ENCODE measurements at places on chromosomes 11 and 22.

GRCh38 chr11:363948-364761 lies 5.1 kb upstream of the B4GALNT4 start:
- DNase-seq = no peak

- DNase-seq = no peak
These were observed 61.2 kb upstream of the BLID start for GRCh38 chr11:122177238-122177637.

DNA sequence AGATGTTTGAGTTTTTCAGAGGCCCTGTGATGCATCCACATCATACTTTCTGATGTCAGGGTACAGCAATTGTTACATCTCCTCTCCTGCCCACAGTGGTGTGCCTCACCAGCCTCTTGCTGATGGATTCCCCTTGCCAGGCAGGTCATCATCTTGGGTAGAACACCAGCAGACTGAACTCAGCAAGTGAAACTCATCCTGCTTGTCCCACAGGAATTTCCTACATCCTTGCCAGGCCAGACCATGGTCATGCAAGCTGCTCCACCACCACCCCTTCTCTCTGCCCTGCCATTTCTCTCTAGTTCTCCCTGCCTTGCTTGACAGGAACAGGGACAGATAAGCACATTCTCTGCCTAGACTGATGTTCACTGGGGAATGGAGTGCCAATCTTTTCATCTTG lies 85.9 kb downstream of the PAX6 start:
- no peak for DNase-seq

DNA sequence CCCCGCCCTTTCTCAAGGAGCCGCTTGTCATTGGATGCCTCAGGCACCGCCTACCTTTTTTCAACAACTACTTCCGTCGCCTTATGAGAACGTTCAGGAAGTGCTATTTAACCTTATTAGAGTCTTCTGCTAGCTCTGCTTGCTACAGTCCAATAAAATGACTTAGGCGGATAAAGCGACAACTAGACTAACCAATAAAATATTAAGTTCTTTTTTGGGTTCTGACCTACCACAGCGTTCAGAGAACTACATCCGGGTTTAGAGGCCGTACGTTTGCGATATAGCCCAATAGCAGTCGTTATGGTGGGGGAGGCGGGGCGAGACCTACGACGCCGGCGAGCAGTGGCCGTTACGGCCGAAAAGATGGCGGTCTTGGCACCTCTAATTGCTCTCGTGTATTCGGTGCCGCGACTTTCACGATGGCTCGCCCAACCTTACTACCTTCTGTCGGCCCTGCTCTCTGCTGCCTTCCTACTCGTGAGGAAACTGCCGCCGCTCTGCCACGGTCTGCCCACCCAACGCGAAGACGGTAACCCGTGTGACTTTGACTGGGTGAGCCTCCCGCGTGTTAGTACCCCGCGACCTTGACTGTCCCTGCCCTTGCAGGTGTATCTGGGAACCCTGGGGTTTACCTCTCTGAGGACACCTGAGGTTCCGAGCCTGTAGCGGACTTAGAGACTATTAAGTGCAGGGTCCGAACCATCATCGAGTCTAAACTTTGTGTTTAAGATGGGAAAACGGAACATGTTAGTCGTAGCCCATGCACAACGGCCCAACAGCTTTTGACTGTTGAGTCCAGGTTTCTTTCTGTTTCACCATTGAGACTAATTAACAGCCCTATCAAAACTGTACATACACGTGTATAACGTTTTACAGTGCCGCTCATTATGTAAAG lies at the start of gene TMX2:
Gene TMX2 (plus strand): TSS at position 338 of the 895 bp plus-strand sequence. CDS start 26 bp downstream, at position 364.
- DNase-seq = peak; percentile 80

GRCh38 chr22:30015229-30015797 lies 65.0 kb upstream of the HORMAD2 start:
- DNase-seq = no peak

DNA sequence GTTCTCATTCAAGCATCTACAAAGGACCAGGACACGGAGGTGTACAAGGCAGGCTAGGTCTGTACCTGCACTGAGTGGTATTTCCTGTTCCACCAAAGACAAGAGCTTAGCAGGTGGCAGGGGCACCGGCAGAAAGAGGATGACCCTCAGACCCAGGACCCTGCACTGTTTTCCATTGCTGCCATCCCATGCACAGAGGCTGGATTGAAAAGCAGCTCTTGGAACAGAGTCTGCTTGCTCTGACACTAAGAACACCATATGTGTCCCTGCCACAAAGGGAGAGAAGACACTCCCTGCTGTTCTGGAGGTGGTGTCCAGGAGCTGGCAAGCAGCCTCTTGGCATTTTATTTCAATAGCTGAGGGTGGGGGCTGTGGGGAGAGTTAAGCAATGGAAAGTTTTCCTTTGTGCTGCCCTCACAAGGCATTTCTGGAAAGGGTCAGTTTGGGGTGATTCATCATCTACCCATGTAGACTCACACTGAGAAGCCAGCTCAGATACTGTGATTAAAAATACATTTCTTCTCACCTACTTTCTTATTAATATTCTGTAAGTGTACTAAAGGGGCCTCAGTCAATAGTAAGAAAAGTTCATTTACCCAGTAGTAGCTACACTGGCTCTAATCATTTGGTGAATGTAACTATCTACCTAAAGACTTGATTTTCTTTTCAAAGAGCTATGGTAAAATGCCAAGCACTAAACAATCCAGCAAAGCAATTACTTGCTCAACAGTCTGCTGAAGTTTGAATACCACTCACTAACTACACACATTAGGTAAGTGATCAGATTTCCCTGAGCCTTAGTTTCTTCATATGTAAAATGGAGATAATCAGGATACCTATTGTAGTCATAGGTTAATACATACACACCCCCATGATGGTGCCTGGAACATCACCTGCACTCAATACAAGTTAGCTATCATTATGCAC lies 55.2 kb downstream of the SLC1A2 start:
- DNase-seq = no peak

DNA sequence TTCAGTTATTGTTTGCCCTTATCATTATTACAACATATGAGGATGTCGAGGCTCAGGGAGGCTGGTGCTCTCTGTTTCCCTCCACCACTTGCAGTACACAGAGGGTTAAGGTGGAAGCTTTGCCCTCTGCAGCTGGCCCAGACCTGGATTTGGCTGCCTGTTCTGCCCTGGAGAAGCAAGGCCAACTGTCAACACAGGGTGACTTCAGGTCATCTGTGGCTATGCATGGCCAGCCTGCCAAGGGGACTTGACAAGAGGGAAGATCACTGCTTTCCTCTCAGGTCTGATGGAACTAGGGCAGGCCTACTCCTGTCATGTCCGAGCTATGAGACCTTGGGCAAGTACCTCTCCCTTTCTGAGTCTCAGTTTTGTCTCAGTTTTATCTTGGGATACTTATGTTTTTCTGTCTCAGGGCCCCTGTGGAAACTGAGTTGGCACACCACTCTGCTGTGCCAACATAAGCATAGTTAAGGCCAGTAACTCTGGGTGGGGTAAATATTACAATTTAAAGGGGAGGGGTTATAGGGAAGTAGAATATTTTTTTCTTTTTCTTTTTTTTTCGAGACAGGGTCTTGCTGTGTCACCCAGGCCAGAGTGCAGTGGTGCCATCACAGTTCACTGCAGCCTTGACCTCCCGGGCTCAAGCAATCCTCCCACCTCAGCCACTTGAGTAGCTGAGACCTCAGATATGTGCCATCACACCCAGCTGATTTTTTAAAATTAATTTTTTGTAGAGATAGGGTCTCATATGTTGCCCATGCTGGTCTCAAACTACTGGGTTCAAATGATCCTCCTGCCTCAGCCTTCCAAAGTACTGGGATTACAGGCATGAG lies 2.4 kb upstream of the THRSP start:
- DNase-seq = no peak

GRCh38 chr22:34354071-34354817 lies 434.0 kb upstream of the LARGE1 start:
- DNase-seq = no peak

DNA sequence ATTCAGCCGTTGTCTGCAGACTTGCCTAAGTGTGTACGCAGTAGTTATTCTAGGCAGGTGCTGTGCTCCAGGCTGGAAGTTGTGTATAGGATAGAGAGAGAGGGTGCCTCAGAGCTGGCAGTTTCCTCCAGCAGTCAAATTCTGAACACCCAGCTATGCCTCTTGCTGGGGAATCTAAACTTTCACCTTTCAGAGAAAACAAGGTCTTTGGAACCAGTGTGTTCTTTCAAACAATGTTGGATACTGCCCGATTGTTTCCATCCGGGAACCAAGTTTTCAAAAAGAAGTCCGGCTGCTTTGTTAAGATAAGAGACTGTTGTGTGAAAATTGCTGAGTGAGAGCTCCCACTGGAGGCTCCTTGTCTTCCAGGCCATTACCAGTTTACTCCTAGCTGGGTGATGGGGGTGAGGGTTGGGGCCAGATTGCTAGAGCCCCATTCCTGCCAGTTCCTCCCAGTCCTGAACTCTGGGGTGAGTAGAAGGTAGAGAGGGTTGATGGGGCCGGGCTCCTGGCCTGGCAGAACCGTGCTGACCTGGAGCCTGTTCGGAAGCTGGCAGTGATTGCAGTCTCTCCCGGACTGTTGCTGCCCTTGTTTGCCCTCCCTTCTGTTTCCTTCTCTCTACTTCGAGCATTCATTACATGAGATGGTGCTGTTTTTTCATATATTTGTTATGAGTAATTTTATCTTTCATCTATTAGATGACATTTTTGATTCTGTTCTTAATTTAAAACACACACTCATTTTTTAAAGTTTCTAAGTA lies 150.2 kb downstream of the TEAD1 start:
- DNase-seq = no peak

DNA sequence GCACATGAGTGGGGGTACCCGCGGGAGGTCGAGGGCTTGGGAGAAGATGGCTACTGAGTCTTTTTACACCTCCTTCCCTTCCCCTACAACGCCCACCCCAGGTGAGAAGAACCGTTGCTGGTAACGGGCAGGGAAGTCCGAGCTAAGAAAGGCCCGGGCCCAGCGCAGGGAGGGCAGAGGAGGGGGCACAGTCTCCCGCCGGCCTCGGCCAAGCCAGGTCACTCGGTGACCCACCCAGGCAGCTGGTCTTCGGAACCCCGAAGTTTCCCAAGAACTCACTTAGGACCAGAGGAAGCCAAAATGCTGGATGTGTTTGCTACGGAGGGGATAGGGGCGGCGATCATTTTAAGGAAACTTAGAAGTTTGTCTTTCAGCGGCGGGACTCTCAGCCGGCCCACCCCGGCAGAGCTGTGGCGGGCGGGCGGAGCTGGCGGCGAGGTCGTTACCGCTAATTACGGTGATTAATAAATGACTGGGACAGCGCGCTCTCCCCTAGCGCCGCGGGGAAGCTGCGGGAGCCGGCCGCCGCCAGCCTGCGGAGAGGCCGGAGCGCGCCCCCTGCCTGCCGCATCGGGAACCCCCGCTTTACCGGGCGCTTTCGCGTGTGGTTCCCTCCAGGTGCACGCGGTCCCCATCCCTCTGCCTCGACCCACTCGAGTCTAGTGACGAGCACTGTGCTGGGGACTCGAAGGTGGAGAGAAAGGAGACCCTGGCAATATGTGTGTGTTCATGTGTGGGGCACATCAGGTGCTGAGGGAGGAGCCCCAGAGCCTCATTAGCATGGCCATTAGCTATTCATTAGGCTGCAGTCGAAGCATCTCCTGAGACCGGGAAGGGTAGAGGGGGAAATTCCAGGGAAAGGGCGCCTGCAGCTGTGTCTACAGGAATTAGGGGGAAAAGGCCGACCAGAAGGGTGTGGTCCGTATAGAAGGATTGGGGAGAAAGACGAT lies 945 bp downstream of the ROBO3 start:
- DNase-seq = peak; percentile 32

DNA sequence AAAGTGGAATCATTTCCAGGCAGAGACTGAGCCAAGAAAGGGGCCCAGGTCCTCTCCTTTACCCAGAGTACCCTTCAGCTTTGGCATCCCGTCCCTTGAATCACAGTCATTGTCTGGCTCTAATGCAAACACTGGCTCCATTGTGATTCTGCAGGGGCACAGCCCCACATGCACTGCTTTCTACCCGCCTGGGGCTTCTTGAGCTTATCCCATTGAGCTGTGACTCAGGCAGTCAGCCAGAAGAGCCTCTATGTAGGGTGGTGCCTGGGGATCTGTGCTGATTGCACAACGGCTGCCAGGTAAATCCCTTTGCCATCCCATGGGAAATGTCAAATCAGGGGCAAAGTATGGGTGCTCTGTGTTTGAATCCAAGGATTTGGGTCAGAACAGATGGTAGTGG lies 88.9 kb downstream of the RASSF10 start:
- DNase-seq = no peak

GRCh38 chr22:50739894-50740293 lies 1.9 kb downstream of the ACR start:
- DNase-seq = no peak

DNA sequence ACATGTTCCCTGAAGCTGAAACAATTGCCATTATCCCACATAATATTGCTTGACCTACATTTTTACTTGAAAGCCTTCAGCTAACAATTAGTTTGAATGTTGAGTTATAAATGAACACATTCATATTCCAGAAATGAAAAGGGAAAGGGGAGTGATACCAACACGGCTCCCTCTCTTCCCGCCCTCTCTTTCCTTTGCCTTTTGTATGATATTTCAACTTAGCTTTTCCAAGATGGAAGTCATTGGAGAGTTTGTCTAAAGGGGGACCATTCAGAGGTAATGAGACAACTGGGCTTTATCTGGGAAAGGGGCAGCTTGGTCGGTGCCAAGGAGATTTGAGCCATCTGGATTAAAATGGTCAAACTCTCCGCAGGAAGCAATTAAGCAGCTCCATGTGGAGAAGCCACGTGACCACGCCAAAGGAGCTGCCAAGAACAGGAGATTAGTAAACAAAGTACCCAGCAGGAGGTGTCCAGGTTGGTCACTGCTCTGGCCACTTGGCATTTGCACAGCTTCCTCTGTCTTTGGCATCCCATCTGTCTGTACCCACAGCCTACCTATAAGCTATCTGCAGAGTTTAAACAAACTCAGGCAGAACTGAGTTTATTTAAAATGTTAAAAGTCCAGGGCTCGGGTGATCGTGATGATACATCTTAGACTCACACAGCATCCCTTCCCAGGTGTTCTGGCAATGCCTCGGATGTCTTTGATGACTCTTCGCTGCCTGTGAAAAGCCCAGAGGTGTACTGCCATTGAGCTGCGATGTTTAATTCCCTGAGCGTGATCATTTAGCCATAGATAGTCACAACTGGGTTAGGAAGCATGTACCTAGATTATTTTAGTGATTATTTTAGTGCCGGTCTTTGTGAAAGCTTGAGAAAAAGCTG lies 735.9 kb downstream of the NTM start:
- no peak for DNase-seq

DNA sequence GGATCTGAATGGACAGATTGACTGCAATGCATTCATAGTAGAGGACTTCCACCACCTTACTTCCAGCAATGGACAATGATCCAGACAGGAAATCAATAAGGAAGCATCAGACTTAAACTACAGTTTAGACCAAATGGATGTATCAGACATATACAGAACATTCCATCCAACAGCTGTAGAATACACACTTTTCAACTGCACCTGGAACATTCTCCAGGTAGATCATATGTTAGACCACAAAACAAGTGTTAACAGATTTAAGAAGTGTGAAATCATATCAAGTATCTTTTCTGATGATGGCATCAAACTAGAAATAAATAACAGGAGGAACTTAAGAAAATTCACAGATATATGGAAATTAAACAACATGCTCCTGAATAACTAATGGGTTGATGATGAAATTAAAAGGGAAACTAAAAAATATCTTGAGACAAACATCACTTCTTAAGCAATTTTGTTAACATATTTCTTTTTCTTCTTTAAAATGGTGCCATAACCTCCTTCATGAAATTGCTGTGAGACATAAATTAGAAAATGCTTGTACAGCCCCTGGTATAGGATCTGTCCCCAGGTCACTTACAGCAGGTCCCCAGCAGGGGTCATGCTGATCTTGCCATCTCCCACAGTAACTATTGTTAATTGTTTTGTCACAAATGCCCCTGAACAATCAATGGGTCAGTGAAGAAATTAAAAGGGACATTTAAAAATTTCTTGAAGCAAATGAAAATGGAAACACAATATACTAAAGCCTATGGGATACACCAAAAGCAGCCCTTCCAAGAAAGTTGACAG lies 100.0 kb upstream of the OR4B1 start:
- no peak for DNase-seq

Measured in activated naive CD4-positive, alpha-beta T cell (primary cell).